Hematopoietic multipotent progenitor cell treated with erythropoietin and hydrocortisone succinate and interleukin-3 and kit ligand, for 8 days (in vitro differentiated cells): ENCODE measurements at places on chromosomes 2 and 18.

DNA sequence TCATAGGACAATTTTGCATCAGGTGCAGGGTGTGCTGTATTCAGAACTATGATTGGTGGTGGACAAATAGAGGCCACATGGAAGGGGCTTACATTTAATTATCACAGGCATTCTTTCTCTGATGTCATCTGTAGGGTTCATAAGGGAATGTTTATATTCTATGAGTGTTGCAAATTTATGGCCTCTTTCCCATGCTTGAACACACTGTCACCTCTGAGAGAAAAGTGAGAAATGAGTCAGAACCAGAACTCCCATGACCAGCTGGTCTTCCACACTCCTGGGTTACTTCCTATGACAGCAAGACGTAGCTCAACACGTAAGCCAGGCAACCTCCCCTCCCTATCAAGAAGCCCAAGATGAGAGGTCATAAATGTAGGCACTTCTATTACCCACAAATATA is 310.8 kb downstream of the PIEZO2 start:
- no peak for DNase-seq

GRCh38 chr2:221203125-221203524 is 369.0 kb downstream of the EPHA4 start:
- no peak for DNase-seq

DNA sequence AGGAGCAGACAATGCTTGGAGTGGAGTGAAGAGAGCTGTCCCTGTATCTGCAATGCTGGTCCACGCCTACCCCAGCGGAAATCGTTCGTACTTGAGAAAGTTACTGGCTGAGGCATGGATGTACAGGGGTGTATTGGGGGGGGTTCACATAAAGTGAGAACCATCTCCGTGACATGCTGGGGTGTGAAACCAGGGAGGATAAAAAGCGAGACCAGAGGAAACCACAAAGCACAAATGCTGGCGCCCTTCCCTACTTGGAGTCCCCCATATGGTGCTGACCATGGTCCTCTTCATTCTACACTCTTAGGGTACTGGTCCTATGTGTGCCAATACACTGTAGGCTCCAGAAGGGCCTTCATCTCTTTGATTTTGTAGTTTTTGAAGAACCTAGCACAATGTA is 244.1 kb downstream of the L3MBTL4 start:
- DNase-seq, result no peak

GRCh38 chr2:172087780-172088244 is 2.5 kb downstream of the DLX1 start:
- DNase-seq, result no peak

DNA sequence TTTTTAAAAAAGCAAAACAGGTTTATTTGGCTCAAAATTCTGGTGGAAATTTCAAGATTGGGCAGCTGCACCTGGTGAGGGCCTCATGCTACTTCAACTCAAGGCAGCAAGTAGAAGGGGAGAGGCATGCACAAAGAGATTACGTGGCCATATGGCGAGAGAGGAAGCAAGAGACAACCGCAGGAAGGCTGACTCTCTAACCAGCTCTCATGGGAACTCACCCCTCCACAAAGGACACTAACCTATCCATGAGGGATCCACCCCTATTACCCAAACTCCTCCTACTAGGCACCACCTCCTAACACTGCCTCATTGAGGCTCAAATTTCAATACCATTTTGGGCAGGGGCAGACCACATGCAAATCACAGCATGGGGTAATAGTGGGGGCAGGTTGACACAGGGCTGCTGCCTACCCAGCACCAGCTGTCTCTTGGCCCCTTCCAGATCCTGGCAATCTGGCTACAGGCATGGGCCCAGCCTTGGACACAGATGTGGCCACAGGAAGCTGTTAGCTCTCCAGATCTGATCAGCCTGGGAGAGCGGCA is 2.0 kb upstream of the CAPN10 start:
- DNase-seq, result peak; percentile 53

DNA sequence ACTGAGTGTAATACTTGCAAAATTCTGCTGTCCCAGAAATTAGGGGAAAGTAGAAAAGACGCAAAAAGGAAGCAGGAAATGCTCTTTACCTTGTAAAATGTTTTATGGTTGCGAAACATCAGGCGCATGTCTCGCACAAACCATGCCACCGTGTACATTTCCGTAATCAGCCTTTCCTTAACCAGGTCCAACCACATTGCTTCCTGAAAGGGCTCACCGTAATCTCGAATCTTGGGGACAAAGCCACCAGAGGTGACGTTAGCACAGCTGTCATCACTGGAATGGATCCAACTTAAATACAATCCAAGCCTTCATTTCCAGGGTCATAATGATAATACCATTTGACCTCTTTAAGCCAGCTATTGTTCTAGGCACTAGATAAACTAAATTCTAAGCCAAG is 49.3 kb downstream of the SP110 start:
- DNase-seq, result peak; percentile 15

DNA sequence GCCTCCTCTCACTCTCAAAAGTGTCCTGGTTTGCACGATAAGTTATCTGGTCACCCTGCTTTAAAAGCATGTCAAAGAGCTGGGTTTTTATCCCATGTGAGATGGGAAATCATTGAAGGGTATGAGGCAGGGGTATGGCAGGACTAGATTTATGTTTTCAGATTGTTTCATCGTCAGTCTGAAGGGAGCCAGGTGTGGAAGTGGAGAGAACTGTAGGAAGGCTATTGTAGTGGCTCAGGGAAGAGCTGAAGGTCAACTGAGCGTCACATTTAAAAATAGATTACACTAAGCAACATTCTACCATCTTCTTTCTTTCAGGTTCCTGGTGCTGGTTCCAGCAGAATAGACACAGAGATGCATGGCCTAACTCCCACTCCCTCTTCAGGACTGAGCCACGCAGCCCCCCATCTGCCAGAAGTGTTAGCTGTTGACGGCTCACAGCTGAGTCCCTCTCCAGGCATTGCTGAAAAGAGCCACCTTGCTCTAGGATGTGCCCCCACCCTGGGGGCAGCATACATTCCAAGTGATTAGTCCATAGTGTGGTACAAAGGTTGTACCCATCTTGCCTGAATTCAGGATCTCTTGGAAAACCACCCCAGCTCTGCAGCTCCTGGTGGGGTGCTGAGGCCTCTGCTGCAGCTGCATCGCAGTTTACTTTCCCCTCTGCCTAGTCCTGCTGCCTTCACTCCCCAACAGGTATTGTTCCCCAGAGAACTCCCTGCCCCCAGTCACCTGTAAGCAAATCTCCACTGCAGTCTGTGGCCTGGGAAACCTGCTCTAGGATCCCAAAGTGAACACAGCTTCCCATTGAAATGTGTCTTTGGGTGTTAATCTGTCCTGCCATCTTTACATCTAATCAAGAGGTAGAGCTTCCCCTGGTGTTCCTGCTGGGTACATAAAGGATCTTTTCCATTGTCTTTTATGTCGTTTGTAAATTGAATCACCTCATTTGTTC is 79.5 kb upstream of the KLF7 start:
- DNase-seq, result no peak

- peak; percentile 33 for DNase-seq
Measured at GRCh38 chr2:67733517-67733916, 329.3 kb downstream of the C1D start.

DNA sequence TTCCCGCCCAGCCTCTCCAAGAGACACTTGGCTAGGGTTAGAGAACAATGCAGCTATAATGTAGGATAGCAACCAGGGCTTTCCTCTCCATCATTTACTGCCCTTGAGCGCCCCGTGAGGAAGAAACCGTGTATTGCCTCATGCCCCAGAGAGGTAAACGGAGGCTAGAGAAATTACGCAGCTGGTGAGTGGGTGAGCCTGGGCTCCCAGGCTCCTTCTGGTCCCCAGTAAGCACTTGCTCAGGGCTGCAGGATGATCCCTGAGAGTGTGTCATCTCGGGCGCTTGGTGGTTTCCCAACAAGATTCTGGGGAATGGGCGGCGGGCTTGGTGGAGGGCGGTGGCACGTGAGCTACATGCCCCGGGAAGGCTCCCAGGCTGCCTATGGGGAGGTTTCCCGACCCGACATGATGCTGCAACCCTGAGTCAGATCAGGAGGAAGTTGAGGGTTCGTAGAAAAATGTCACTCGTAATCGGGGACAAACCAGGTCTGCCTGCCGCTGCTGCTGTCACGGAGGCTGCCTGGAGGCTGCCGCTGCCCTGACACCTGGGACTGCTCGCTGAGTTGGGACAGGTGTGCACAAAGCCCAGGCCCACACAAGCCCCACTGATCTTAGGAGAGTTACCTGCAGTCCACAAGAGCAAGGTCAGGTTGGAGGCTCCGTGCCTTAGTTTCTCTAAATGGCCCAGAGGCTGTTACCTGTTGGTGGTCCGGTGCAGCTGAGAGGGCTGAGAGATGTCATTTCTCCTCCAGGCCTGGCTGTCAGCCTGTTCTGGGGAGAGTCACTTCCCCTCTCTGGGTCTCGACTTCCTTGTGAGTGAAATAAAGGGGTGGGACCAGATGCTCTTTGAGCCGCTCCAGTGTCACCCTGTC is at the start of gene GPR55:
Gene GPR55, minus strand, starts transcription at position 773 of the 872 bp plus-strand sequence. CDS start 14,280 bp downstream, outside the sequence.
- DNase-seq, result no peak

- no peak for DNase-seq
Measured at GRCh38 chr18:51070545-51070944, 40.5 kb downstream of the SMAD4 start.

DNA sequence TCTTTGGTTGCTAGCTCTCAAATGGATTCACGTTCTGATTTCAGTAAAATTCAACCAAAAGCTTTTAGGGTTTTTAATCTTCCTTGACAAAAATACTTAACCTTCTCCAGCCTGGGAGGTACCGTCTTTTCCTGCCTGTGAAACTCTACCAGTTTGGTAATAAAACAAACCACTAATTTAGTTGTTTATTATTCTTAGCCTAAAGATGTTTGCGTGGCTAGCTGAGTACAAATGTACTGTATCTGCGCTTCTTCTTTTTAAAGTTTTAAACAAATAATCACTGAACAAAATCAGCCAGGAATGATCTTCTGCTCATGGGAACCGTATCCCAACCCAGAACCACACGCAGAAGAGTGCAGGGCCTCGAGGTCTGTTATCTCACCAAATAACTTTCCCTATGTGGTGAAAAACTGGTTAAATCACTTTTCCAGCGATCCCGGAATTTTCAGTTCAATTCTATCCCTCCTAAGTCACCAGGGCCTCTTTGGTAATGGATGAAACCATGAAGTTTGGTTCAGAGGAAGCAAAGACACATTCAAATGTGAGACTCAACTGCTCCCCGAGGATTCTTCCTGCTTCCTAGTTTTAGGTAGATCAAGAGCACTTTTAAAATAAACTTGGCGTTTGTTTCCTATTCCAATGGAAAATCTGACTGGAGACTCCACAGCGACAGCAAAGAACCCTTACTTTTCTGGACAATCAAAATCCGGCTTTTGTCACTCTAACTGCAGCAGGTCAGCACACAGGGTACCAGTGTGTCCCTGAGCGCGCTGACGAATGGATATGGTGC is 36.1 kb downstream of the BCL2 start:
- no peak for DNase-seq

GRCh38 chr18:28510210-28510609 is 333.3 kb upstream of the CDH2 start:
- no peak for DNase-seq

DNA sequence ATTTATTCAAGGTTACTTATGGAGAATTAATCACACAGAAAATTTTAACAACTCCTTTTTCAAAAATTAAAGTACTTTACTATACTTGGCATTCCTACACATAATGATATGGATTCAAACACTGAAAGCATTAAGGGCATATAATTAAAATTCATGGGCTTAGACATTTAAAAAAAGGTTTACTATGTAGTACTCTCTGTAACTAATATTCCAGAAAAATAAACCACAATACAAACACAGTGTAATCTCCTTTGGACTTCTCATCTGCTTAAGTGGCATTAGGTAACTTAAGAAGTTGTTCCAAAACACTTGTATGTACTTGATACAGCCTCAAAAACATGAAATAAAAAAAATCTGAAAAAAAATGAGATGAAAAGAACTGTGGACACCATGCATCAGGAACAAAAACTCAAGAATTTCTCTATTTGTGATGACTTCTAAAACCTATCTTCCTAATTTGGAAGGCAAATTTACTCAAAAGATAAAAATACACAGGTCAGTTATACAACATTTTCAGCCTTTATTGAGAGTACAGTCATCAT is 21.0 kb downstream of the C1D start:
- DNase-seq, result no peak

DNA sequence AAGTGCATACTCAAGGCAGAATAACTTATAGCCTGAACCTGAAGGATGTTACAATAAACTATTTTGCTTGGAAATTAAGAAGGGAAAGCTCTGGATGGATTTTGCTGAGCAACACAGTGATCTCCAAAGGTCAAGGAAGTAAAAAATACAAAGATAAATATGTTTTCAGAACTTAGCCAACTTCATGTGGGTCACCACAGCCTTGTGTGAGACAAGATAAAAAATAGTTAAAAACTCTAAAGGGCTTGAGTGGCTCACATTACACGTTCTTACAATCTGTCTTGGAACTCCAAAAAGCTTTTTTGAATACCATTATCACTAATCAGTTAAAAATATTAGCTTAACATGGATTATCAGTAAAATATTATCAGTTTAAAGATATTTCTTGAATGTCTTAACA is 28.9 kb upstream of the MTX2 start:
- DNase-seq, result peak; percentile 1

- peak; percentile 20 for DNase-seq
Measured at GRCh38 chr2:61193670-61194561, 31.9 kb downstream of the C2orf74 start.

GRCh38 chr2:70566464-70566863 is 12.8 kb upstream of the TGFA start:
- no peak for DNase-seq
